Neural progenitor cell (in vitro differentiated cells): ENCODE measurements at places on chromosomes 16 and 17.
A peak's percentile ranks its signal among the peaks of the same experiment; 100 is the strongest.

DNA sequence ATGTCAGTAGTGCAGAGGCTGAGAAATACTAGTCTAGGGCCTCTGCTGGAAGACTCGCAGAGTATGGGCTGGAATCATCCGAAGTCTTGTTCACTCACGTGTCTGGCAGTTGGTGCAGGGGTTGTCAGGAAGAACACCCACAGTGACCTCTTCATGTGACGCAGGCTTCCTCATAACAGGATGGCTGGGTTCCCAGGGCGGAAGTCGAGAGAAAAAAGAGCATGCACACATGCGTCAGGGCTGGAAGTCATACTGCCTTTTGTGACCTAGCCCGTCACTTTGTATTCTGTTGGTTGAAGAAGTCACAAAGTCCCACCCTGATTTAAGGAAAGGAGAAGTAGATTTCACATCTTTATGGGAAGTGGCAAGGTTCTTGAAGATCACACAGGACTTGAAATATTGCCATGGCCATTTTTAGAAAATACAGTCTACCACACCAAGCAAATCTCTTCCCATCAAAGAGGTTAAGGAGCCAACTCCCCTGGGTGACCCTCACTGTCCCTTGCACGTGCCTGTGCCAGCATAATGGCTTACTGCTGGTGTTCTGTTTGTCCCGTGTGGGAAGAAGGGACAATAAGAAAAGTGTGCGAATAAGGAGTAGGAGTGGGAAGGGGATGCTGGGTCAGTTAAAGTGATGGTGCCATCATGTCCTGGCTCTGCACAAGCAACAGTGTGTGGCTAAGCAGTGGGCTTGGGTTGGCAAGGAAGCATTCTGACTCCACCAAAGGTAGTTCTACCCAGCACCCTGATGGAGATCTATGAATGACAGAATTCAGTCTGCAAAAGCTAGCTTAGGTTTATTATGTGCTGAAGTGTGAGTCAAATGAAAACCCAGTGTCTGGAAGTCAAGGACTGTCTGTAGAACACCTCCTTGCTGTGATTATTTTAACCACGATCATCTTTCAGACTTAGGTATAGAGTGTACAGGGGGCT, 28.1 kb downstream of the HEATR3 start:
- H3K4me1 ChIP-seq: no peaks in the 10 kb centered on the region
- H3K27ac ChIP-seq: no peak overlapping the region
- H3K4me3 ChIP-seq: no peak overlapping the region
- no peaks in the 10 kb centered on the region for H3K36me3 ChIP-seq
- H3K27me3 ChIP-seq: no peaks in the 10 kb centered on the region

- DNase-seq: no peak
- H3K4me1 ChIP-seq: peaks cover 7% of the 10 kb centered on the region
- no peaks in the 10 kb centered on the region for H3K36me3 ChIP-seq
- H3K27ac ChIP-seq: no peak overlapping the region
- H3K4me3 ChIP-seq: no peak overlapping the region
These were observed 10.0 kb upstream of the CLUH start for GRCh38 chr17:2721603-2722002.

- H3K4me1 ChIP-seq: peaks cover 5% of the 10 kb centered on the region
- no peak for DNase-seq
- H3K27ac ChIP-seq: no peak overlapping the region
- H3K4me3 ChIP-seq: no peak overlapping the region
These were observed 15.2 kb downstream of the LITAF start for GRCh38 chr16:11571549-11571948.

GRCh38 chr17:71378036-71378435, 742.8 kb upstream of the SOX9 start:
- no peak overlapping the region for H3K27ac ChIP-seq
- no peak overlapping the region for H3K4me3 ChIP-seq
- H3K36me3 ChIP-seq: no peaks in the 10 kb centered on the region
- H3K4me1 ChIP-seq: no peaks in the 10 kb centered on the region

DNA sequence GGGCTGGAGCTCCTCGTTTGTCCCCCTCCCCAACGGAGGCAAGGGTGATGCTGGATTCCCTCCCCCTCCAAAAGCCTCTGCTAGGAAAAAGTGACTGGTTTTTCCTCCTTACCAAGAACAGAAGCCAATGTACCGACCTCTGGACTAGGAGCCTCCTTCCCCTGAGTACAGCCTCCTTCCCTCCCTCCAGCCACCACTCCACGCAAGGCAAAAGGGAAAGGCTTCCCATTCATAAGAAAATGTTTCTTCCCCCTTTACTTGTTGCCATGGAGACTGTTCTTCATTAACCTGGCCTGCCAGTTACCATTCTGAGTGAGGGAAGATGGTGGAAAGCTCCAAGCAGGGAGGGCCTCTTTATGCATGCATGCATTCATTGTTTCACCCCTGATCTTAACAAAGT, 4.3 kb upstream of the PIMREG start:
- no peaks in the 10 kb centered on the region for H3K27me3 ChIP-seq
- peaks cover 35% of the 10 kb centered on the region for H3K4me1 ChIP-seq
- H3K36me3 ChIP-seq: no peaks in the 10 kb centered on the region
- H3K27ac ChIP-seq: peak overlapping the region; percentile 73
- H3K4me3 ChIP-seq: peak overlapping the region; percentile 31
- peak; percentile 74 for DNase-seq

GRCh38 chr16:12673466-12673865, 130.2 kb downstream of the CPPED1 start:
- no peak overlapping the region for H3K27ac ChIP-seq
- no peak for DNase-seq
- H3K27me3 ChIP-seq: no peaks in the 10 kb centered on the region

DNA sequence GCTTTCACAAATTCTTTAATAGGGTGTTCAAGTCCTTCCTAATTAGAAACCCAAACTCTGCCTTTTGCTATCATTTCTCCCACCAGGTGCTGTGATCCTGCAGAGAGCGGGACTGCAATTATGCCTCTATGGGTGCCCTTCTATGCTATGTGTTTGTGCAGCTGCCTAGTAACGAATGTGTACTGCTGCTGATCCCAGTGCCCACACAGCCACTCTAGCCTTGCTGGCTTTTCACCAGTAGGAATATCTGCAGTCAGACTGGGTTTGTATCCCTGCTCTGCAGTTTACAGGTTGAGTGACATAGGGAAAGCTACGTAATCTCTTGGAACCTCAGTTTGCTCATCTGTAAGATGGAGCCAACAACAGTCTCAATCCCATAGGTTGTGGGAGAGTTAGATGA, 179.6 kb upstream of the IRX3 start:
- H3K27me3 ChIP-seq: no peaks in the 10 kb centered on the region
- H3K4me1 ChIP-seq: no peaks in the 10 kb centered on the region
- no peak for DNase-seq
- no peak overlapping the region for H3K4me3 ChIP-seq
- no peak overlapping the region for H3K27ac ChIP-seq

GRCh38 chr17:16913463-16913862, 58.5 kb downstream of the TNFRSF13B start:
- no peak overlapping the region for H3K27ac ChIP-seq
- DNase-seq: no peak
- H3K4me1 ChIP-seq: no peaks in the 10 kb centered on the region
- H3K36me3 ChIP-seq: no peaks in the 10 kb centered on the region
- no peak overlapping the region for H3K4me3 ChIP-seq
- H3K27me3 ChIP-seq: no peaks in the 10 kb centered on the region
